ENCODE measurements at places on chromosomes 5 and 9. TPM values are rescaled to one million over a fixed set of nuclear protein-coding genes. Genes with fewer than 3 reads are reported as not detected.

SPATA31C1 gene
- not detected for total RNA-seq

DNA sequence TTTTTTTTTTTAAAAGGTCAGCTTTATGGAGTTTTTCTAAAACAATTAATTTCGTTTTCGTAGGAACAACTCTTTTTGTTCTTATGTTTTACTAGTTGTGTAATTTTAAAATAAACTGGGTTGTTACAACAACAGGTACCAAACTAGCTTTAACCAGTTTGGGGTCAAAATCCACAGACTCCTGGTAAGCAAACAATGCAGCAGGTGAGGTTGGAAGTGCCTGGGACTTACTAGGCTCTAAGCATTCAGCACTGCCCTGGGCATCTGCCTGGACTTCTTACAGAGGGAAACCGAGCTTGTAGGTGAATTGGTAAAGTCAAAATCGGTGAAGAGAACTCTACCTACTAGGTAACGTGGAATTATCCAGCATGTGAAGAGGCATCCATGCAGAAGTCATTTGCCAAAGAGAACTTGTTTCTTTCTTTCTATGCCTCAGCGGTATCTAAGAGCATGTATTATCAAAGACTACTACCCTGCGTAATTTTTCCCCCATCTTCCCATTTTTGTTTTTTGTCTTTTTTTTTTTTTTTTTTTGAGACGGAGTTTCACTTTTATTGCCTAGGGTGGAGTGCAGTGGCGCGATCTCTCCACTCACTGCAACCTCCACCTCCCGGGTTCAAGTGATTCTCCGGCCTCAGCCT is 145.4 kb downstream of the KCTD16 start:
- DNase-seq, result no peak

DNA sequence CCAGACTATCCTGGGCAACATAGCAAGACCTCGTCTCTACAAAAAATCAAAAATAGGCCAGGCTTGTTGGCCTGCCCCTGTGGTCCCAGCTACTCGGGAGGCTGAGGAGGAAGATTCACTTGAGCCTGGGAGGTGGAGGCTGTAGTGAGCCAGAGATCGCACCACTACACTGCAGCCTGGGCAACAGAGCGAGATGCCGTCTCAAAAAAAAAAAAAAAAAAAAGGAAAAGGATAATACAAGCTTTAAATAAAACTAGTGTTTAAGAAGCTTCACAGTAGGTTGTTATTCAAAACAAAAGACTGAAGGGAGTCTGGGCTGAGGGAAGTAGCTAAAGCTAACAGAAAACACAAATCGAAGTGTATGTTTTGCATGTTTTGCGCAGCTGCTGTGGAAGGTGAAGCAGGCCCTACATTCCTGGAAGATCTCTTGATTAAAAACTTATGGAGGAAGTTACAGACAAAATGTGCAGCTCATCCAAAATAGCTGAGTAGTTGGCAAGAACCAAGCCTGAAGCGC is 581 bp upstream of the C9orf40 start:
- no peak for DNase-seq

- no peak for DNase-seq
Measured at GRCh38 chr5:137649228-137649935, 86.5 kb downstream of the KLHL3 start.

DNA sequence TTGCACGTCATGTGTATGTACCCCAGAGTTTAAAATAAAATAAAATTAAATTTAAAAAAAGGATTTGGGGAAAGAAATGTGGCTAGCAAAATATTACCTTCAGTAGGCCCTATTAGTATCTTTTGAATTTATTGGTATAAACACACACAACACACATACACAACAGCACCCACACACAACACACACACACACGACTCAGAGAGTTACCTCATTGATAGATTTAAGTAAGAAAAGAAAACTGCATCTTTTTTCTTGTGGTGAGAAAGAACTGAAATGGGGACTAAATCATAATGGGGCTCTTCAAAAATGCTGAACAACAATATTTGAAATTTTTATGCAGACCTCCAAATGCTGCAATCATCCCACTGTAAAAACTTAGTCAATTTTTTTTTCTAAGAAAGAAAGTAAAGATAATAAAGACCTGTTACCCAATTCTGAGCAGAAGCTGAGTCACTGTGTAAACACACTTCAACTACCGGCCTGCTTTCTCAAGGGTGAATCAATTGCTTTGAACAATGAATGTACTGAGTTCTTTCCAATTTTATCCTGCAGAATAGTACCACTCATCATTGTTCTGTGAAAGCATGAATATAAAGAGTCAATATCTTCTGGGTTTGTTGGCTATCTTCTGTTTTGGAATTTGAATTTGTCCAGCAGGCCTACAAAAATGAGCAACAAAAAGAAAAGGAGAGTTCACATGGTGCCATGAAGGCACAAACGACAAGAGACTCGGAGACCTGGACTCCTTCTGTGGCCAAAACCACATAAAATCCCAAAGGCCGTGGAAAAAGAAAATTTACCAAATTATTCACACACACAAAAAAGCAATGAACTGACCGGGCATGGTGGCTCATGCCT is 57.9 kb upstream of the CCNG1 start:
- DNase-seq, result no peak

GRCh38 chr5:68922172-68922987 is 171.4 kb upstream of the SLC30A5 start:
- DNase-seq, result no peak

GRCh38 chr5:108382784-108383330 is 959 bp upstream of the FBXL17 start:
- DNase-seq, result peak; percentile 13

Data from activated naive CD4-positive, alpha-beta T cell treated with anti-CD3 and anti-CD28 coated beads for 36 hours (primary cell).